ENCODE measurements at places on chromosomes 4 and X. TPM values are rescaled to one million over a fixed set of nuclear protein-coding genes. Genes with fewer than 3 reads are reported as not detected.

GRCh38 chr4:127355743-127356142, 277.0 kb upstream of the INTU start:
- no peak for DNase-seq

DNA sequence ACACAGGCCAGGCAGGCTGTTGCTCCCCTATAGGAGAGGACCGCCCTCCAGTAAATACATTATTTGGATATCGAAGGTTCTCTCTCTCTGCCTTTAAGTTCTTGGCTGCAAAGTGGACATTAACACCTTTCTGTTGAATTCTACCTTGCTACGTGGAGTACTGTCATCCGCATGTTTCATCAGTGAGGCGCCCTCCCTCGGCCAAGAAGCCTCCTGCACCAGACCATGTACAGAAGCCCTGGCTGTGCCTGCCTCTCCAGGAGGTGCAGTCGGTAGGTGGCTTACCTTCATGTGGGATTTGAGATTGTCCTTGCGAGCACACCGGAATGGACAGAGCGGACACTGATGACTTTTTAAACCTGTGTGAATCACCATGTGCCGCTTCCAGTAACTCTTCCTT, 46.7 kb downstream of the ZNF827 start:
- no peak for DNase-seq

DNA sequence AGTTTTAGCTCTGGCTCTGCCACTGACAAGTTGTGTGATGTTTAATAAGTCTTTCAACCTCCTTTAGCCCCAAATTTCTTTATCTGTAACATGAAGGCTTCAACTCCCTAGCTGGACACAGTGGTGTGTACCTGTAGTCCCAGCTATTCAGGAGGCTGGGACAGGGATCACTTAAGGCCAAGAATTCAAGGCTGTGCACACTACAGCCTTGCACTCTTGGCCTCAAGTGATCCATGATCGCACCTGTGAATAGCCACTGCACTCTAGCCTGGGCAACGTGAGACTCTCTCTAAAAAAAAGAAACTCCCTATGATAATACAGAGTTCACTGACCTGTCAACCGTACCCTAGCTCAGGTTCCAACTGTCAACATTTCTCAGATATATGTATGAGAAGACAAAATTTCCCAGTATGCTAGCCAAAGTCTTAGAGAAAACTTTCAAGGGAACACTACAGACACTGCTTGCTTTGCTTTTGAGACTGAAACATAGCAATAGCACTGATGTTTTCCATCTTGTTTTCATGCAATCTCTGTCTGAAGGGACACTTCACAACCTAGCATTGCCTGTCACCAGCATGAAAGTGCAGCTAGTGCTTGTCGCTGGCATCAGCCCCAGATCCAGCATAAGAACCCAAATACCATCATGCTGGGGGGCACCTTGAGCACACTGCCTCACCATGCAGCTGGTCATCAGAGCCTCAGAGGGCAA, 51.6 kb upstream of the PTPN13 start:
- no peak for DNase-seq

DNA sequence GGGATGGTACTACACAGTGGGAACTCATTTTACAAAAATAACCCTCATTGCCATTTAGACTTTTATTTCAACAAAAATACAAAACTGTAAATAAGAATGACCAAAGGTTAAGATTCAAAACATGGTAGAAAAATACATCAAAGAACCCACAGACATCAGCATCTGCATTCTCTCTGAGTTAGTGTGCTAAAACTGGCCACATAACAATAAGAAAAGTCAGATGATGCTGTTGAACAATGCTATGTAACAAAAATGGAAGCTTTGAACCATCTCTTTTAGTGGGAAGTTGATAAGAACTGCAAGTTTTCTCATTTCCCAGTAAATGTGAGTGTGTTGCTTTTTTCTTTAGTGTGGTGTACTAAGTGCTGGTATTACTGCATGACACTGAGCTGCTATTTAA, 888.4 kb upstream of the EPHA5 start:
- DNase-seq = no peak

HTT gene
- 80.4 TPM for total RNA-seq

- DNase-seq = no peak
Observed at GRCh38 chr4:47386561-47387235, 76.8 kb downstream of the COMMD8 start.

SMAD1 gene
- 67.8 TPM for total RNA-seq

DNA sequence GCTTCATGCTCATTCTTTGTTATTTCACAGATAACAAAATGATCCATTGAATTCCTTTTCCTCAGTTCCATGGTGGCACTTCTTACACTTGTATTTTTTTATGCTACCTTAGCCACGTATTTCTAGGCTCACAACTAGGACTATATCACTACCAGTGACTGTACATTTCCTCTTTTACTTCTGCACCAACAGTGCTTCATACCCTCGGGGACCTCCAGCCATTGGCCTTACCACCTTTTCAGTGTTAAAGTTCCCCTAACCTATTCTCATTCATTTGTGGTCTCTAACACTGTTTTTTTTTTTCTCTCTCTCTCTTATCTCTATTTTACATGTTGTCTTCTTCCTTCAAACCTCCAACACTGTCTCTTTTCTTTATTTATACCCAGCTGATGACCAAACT, 315.9 kb downstream of the ANK2 start:
- DNase-seq = no peak

KDR gene
- 68.6 TPM for total RNA-seq

DNA sequence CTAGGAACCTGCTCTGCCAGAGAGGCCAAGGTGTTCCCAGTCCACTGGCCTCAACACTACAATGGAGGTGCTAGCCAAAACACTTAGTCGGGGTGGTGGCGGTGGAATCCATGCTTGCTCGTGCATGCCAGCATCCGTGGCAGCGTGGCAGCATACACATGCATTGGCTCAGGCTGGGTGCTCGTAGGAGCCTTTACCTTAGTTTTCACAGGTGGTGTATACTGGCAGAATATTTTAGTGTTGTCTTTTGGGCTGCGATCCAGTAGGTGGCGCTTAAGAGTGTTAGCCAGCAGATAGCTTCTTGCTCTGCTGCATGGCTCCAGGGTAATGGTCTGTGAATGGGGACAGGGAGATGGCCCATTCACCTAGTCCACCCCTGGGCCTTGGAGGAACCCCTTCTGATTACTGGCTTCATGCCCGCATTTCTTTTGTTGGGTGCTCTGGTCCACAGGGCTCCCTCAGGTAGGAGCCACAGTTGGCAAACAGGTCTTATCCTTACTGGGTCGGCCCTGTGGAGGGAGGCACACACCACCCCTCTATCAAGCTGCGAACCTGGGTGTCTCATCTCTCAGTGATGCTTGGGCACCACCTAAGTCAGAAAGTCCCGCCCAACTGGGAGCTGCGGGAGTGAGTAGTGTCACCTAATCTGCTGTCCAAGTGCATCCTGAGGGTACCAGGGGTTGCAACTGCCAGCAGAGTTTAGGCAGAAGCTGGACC, 40.0 kb downstream of the RIPPLY1 start:
- DNase-seq = no peak

MGARP gene
- 1.1 TPM for total RNA-seq

ADH6 gene
- 0.05 TPM for total RNA-seq

DRD5 gene
- total RNA-seq = 0.11 TPM

DNA sequence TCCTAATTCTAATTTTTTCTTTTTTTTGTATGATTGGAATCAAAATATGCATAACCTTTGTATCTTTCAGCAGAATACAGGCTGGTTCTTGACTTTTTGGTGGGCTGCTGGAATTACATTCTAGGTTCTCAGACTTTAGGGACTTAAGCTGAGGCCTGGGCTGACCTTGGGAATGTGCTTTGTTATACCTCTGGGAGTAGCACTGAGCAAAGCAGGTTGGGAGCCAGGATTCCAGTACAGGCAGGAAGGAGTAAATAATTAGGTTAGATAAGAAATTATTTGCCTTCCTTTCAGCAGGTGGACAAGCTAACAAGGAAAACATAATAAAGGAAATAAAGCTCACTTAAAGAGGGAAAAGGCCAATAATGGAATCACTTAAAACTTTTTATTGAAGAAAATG, 49.9 kb upstream of the SLC4A4 start:
- no peak for DNase-seq

- DNase-seq = no peak
Observed at GRCh38 chr4:24093446-24093845, 203.6 kb upstream of the PPARGC1A start.

DNA sequence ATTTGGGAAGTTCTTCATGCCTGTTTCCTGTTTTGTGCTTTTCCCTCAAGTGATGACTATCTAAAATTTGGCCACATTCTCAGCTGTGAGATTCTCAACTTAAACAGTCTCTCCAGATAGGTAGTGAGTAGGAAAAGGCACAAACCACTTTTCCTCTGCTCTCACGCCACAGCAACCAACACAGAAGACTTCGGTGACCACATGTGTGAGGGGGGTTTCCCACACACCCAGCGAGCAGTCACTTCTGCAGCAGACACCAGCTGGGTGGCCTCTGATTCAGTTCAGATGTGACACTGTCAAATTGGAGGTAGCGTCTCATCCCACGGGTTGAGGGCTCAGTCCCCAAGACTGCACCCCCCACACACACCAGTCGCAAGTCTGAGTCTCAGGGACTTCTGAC, 25.1 kb upstream of the CLDN34 start:
- no peak for DNase-seq

- DNase-seq = no peak
Observed at GRCh38 chr4:18538121-18538520, 516.6 kb upstream of the LCORL start.

DNA sequence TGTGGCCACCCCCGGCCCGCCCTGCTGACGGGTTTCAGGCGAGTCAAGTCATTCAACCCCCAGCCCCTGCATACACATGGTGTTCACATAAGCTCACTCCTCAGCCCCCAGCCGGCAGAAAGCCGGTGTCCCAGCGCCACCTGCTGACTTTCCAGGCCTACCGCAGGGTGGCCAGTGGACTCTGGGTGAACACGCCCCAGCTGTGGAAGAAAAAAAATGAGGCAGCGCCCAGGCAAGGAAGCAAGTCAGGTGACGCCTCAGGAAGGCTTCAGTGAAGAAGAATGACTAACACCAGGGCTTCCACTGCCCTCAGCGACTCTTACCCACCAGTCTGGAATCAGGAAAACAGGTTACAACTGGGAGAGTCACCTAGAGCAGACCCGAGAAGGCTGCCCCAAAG, 15.8 kb downstream of the BCAP31 start:
- no peak for DNase-seq

DNA sequence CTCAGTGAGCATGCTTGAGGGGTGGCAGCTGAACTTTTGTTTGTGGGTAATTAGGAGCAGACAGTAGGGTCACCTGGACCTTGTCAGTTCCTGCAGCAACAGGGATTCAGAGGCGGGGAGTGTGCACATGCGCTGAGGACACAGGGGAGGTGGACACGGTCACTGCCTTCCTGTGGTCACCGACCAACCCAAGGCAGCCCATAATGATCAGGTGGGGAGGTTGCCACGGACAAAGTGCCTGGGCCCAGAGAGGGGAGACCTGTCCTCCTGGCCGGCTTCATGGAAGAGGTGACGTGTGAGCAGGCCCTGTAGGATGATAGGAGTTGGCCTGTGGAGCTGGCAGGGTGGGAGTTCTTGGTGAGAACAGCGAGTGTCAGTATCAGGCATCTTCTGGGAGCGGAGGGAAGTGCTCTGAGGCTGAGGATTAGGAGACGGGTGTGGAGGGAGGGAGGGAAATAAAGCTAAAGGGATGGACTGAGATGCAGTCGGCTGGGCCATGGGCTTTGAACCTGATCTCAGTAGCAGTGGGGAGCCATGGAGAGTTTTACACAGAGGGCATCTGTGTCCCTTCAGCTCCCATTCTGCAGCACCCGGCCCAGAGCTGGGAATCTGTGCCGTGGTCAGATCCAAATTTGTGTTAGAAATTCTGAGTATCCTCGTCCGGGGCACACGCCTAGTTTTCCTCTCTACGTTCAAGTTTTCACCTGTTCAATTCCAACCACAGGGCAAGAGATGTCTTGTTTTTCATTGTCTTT, 100.0 kb downstream of the PSAPL1 start:
- DNase-seq = no peak

NDNF gene
- total RNA-seq = 24.5 TPM

PABPC4L gene
- total RNA-seq = 24.7 TPM

SPANXN4 gene
- total RNA-seq = not detected

DNA sequence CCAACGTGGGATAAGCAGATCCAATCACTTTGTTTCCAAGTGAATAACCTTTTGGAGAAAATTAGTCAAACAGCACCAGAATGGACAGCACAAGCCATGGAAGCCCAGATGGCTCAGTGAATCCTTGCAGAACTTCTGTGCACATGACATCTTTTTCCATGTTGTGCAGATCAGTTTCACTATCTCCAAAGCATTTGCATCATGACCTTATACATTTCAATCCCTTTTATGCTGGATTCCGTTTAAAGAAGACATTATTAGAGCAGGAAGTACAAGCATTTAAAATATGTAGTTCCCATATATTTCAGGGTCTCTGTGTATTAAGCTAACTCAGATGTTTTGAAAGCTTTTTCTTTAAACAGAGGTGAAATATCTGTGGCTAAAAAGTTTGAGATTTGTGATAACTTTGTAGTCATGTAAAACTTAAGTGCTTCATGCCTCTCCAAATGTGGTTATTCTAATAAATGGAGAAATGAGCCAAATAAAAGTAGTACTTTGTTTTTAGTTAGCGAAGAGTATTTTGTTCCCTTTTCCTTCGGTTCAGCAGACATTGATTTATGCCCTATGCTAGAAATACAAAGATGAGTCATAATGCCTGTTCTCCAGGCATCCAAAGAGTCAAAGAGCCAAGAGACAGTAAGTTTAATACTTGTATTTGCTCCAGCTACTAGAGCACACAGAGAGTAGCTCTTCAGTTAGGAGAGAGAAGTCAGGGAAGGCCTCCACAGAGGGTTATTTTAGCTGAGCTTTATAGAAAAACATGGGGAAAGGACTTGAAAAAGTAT, 39.0 kb downstream of the PLAC8 start:
- peak; percentile 11 for DNase-seq

- no peak for DNase-seq
Observed at GRCh38 chr4:3721627-3722026, 44.6 kb upstream of the ADRA2C start.

DNA sequence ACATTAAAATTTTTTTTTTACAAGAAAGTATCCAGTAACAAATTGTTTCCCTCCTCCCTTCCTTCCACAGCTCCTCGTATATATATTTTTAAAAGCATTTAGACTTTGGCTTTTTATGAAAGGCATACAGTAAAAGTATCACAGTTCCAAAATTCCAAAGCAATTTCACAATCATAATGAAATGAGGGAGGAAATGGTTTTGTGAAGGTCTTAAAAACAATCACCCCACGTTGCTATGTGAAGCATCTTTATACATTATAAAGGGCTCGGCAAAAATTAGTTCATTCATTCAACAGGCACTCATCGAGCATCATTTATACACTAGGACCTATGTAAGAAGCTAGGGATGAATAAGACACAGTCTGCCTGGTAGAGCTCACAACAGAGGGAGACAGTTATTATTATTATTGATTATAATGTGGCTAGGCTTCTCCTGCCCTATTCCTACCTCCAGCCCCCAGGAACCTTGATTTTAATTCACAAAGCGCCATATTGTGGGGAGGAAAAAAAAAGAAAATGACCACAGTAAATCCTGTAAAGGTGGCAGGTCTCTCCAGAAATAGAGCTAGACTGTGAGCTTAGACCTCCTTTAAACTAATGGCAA, 239.9 kb downstream of the MAML3 start:
- no peak for DNase-seq

Measured in urinary bladder (tissue), 4 donors.